Mucosa of gallbladder (tissue), 1 donor: ENCODE measurements at places on chromosomes 6 and 20. TPM values are rescaled to one million over a fixed set of nuclear protein-coding genes. Genes with fewer than 3 reads are reported as not detected.

DNA sequence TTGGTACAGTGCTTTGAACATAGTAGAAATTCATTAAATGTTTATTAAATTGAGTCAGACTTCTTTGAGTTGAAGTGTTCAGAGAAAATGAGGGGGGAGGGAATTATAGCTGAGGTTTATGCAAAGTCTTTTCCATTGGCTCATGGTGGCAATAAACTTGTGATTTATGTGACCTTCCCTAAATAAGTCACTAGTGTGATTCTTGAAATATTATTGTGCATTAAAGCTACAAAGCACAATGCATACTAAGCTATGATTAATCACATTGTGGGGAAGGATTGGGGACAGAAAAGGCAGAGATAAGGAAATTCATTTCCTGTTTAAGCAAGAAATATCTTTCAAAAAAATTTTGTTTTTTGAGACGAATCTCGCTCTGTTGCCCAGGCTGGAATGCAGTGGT lies 877.5 kb downstream of the TFAP2A start:
- DNase-seq = no peak

GRCh38 chr6:148608199-148608951 lies 138.5 kb upstream of the UST start:
- no peak for DNase-seq

DNA sequence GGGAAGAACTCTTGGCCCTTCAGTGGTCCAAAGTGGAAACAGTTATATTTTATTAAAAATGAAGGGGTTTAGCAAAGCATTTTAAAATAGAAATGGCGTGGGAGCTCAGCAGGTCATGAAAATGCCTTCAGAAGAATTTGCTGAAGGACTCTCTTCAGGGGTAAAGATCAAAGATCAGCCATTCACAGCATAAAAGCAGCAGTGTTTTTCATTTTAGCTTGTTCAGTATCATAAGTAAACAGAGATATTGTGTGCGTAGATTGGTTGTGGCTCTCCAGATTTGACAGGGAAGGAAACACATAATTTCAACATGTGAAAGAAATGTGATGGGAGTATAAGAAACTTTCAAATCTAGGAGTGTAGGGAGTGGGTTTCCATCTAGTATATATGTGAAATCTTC lies 519.2 kb upstream of the MAP3K7 start:
- no peak for DNase-seq

SLC22A23 gene
- 46.0 TPM for total RNA-seq
